ENCODE measurements at places on chromosomes 7 and 10. TPM values are rescaled to one million over a fixed set of nuclear protein-coding genes. Genes with fewer than 3 reads are reported as not detected.

Gene ANKRD1
- 3.5 TPM for total RNA-seq

Gene TLX1
- not detected for total RNA-seq

Gene TMEM72
- not detected for total RNA-seq

Gene MYO1G
- total RNA-seq, result 0.17 TPM

Gene SLC16A9
- total RNA-seq, result 12.8 TPM

Gene CACNA2D1
- 1.1 TPM for total RNA-seq

Gene SCART1
- total RNA-seq, result 2.4 TPM

Gene NANOS1
- 5.4 TPM for total RNA-seq

Gene CTTNBP2
- 1.0 TPM for total RNA-seq

Gene SOSTDC1
- 0.22 TPM for total RNA-seq

Gene RGR
- total RNA-seq, result not detected

Gene UTF1
- total RNA-seq, result not detected

Gene ZNHIT1
- 188 TPM for total RNA-seq

Gene HECW1
- total RNA-seq, result 3.0 TPM

Gene LRWD1
- total RNA-seq, result 69.5 TPM

Gene ZNF727
- not detected for total RNA-seq

Gene MOGAT3
- total RNA-seq, result not detected
